ENCODE measurements at places on chromosomes 11 and 22.

DNA sequence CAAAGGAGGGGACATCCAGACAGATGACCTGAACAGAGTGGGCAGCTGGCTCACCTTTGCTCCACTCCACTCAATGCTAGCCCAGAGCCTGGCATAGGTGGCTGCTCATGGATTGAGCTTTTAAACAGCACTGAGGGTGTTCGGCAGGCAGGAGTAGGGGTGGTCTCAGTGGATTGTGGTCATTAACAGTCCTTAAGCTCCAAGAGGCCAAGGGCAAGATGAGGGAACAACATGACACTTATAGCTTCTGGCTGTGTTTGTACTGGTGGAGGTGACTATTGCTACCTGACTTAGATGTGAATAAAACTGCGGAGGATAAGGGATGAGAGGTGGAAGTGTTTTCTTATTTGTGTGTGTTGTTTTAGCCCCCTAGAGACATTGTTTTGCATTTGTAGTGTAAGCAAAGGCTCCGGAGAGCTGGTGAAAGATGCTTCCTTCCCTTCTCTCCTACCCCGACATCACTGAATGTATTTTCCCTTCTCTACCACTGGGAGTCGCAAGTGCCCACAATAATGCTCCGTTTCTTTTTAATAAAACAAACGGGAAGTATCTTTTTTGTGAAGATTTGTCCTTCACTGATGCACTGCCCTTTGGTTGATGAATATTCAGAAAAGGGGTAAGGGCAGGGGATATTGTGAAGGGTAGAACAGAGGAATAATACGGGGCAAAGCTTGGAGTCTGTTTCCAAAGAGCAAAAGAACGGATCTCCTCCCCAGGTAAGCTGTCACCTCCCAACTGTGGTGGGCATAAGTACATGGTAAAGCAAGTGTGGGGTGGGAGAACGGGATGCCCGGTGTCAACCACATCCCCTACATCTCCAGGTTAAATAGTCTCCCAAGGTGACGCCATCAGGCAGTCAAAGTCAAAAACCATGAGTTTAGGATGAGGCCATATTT lies 27.5 kb upstream of the MTNR1B start:
- DNase-seq, result no peak

DNA sequence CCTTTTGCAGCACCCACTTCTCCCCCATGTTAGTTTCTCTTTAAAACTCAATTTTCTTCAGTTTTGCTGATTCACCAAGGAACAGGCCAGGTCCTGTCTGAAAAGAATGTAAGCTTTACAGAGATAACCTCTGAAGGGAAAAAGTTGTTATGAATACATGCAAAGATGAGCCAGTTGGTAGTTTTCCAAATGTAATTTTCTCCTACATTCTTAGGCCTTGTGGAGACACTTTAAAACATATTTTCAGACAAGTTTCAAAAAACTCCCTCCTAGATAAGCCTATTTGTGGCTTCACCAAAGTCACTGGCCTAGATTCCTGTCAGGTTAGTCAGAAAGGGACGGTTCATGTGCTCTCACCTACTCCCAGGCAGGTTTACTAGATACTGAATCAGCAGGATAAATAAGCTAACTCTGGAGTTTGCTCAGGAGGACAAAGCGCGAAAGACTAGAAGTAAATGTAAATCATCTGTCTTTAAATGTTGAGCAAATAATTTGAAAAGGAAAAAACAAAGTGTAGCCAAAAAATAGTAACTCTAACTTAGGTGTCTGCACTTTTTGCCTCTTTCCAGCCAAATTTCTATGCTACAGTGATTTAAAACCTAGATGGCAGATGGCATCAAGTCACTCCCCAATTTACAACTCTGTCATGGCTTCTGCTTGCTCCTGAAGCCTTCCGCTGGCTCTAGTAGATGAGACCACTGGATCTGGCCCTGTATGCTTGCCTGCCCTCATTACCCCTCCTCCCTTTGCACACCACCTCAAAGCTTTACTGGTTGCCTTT lies 4.9 kb upstream of the ATP6V1E1 start:
- DNase-seq, result no peak

DNA sequence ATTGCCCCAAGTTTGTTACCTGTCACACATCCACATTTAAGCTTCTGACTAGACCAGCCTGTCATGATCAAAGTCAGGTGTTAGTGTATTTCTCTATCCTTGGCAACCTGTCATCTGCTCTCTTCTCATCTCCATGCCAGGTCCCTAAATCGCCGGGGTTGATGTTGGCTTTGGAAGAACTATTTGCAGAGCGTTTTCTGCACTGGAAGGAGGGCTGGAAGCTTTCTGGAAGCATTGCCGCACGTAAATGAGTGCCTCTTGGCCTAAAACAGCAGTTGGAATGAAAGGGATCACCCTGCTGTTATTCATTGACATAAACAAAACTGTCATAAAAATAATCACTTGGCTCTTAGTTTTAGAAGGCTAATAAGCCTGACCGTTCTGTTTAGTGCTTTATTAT lies 1.4 kb downstream of the TTC12 start:
- no peak for DNase-seq

- DNase-seq, result no peak
These were observed 1.3 kb upstream of the SLC25A45 start for GRCh38 chr11:65383778-65384177.

- no peak for DNase-seq
These were observed 15.0 kb downstream of the SLC35E4 start for GRCh38 chr22:30650508-30651116.

- peak; percentile 70 for DNase-seq
These were observed 1.3 kb upstream of the PATZ1 start for GRCh38 chr22:31347251-31348008.

DNA sequence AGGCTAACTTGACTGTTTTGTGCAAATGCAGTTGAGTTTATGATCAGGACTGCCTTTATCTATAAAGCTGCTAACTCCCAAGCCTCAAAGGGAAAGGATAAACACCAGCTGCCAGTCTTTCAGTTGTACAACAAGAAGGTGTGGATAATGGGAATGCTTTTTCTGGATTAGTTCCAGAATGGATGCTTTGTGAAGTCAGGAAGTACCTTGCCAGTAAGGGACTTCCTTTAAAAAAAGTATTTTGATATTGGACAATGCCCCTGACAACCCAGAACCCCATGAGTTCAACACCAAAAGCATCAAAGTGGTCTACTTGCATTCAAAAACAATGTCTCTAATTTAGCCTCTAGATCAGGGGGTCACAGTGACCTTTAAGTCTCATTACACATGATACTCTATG lies 32.0 kb downstream of the OR5A2 start:
- no peak for DNase-seq

DNA sequence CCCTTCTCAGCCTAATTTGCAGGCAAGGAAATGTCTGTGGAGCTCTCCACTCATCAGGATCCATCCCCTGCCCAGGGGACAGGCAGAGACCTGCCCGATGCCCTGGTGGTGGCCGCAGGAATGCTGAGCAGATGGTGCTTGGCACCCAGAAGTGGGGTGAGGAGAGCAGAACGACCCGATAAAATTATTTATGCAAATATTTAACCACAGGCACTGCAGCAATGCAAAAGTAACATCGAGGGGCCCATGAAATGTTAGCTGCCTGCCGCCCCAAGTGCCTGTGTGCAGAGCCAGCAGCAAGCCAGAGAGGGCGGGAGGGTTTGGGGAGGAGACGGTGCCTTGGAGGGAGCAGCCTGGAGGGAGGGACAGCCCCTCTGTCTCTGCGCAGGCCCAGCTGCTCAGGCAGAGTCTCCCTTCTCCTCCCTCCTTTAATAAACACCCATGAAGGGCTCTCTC lies 205.5 kb downstream of the CTTN start:
- DNase-seq, result no peak

DNA sequence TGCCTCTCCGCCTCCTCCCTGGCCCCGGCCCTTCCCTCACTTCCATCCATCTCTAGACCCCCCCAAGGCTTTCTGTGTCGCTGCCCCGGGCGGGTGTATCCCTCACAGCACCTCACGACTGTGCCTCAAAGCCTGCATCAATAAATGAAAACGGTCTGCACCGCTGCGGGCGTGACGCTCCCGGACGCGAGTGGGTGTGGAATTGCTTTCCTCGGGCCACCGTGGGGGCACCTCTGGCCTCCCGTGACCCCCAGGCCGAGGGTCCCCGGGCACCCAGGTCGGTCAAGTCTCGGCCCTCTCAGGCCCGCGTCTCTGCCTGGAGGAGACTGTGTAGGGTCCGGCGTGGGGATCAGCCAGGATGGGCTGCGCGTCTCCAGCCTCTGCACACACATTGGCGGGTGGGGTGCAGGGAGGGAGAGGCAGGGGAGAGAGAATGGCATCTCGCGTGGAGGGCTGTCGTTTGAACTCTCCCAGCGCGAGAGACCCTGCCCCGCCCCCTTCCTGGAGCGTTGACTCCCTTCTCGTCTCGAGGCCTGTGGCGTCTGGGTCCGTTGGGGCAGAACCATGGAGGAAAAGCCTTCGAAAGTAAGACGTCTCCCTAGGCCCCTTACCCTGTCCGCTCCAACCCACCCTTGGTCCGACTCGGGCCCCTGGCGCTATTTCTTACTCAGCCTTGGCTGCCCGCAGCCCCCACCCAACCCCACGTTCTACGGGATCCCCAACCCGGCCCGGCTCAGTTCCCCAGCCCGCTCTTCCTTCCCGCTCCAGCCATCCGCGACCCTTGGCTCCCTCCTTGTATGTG lies at the start of gene CATSPERZ:
Gene CATSPERZ (plus strand): TSS at position 512 of the 802 bp plus-strand sequence. CDS start 53 bp downstream, at position 565.
- DNase-seq, result no peak
